Liver (tissue), 10 donors: ENCODE measurements at places on chromosomes 4 and X.

- DNase-seq: no peak
Measured at GRCh38 chrX:67574696-67575095, 30.9 kb downstream of the AR start.

DNA sequence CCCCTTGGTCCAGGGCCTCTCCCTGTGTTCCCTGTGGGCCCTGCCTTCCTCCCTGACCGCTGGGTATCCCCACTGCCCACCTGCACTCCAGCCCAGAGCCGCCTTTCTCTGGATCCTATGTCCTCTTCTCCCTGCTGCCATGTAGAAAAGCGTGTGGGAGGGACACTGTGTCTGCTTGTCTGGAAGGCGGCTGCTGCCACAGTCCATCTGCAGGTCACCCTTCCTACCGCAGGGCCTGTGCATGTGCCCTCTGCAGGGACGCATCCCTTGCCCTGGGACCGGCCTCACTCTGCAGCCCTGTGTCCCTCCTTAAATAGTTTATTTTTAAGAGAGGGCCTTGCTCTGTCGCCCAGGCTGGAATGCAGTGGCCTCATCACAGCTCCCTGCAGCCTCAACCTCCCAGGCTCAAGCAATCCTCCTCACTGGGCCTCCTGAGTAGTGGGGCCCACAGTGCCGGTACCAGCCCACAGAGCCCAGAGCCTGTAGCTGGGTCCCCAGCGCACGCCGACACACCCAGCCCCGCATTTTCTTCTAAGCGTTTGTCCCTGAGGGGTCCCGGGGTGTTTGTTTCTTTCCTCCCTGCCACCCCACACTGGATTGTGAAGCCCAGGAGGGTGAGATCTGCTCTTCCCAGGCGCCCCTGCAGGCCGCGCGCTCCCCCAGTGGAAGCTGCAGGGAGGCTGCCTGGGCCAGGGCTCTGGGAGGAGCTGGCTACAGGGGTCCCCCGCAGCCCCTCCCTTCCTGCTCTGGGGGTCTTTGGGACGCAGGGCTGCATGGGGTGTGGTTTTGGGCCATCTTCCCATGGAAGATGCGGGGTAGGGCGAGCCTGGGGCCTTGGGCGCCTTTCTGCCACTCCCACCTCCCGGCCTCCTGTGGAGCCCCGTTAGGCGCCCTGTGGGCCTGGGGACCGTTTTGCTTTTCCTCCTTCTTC, 12.8 kb upstream of the NAT8L start:
- DNase-seq: peak; percentile 27

DNA sequence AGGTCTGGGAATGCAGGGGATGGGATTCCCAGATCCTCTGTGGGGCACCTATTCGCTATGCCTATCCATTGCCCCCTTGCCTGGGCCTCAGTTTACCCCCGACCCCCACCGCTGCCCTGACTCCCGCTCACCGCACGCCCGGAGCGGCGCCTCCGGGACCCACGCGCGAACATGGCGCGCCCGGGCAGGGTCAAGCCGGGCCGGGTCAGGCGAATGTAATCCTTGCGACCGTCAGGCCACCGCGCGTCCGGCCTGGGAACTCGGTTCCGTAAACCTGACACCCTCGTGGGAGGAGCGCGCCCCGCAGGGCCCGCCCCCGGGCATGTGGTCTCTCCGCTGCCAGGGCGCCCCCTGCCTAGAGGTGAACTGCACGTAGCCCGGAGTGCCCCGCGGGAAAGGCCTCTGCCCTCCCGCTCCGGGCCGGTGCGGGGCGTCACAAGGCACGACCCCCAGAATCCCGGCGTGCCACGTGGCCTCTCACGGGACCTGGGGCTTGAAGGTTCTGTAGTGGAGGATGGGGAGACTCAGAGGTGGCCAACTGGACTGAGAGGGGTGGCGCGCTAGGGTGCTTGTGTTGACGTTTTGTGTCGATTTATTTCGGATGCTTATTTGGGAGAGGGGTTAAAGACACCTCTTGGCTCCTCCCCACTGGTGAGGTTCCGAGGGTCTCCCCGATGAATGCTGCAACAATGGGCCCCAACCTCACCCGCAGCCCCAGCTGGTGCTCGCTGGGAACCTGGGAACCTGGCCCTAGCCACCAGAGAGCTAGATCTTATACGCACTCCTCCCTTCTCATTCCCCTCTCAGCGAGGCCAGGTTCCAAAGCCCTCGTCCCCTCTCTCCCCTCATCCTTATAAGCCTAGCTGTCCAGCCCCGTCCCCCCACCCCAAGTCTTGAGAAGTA, at the start of gene PRICKLE3:
PRICKLE3 (minus strand) TSS at position 249 of the 903 bp plus-strand sequence; CDS start at position 173, 76 bp downstream.
- DNase-seq: peak; percentile 66

DNA sequence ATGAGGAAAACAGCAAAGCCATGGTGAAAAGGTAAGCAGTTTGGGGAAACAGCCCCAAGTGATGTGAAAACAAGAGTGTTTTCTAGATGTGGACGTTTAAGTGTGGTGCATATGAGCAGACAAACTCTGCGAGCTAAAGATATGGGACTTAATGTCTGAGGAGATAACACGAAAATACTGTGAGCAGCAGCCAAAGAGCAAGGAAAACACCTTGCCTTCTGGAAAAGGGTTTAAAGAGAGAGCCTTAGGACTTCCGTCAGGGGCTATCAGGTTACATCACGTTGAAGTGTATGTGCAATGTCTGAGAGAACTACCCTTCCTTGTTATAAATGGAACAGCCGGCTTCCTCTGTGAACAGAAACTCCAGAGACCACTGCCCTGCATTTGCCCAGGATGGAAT, 54.2 kb downstream of the LEF1 start:
- no peak for DNase-seq

GRCh38 chr4:99715286-99715685, 57.7 kb upstream of the C4orf54 start:
- DNase-seq: no peak

DNA sequence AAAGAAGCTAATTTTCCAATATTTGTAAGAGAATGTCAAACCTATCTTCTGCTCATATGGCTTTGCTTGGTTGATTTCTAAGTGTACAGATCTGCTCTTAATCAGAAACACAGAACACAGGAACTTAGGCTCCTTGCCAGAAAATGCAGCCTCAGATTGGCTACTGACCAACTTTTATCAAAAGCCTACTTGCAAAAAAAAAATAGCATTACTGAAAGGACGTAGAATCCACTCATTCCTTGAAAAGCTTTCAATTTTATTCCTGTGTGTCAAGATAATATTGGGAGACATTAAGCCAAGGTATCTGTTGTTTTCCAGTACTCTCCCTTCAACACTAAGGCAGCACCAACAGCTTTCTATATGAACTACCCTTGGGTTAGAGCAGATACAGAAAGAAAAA, 127.6 kb upstream of the INTU start:
- DNase-seq: no peak

DNA sequence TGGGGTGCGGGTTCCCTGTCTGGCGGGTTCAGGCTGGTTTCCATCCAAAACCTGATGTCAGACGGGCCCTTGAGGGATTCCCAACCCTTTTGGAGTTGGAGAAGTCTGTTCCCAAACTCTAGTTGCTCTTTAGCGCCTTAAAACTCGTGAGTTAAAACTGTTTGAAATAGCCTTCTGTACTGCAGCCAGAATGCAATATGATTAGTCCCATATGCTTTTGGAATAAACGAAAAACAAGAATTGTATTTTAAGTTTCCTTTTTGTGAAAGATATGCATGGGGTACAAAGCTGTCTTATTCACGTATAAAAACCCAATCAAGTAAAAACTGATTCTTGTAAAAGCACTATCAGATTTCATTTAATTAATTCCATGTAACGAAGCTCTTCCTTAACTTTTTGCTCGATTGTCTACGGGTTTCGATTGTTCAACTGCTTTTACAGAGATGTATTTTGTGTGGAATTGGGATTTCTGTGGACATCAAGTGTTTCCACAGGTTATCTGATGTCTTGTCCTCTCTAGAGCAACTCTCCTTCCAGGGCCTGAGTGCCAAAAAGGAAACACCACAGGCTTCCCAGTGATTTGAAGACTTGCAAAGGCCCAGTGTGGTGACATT, 49.5 kb downstream of the CLDN34 start:
- no peak for DNase-seq

GRCh38 chr4:65170768-65171514, 499.3 kb downstream of the EPHA5 start:
- DNase-seq: no peak
